ENCODE measurements at places on chromosomes 4 and X.

GRCh38 chr4:153083447-153083947 is 120.7 kb upstream of the TRIM2 start:
- DNase-seq, result peak; percentile 52

DNA sequence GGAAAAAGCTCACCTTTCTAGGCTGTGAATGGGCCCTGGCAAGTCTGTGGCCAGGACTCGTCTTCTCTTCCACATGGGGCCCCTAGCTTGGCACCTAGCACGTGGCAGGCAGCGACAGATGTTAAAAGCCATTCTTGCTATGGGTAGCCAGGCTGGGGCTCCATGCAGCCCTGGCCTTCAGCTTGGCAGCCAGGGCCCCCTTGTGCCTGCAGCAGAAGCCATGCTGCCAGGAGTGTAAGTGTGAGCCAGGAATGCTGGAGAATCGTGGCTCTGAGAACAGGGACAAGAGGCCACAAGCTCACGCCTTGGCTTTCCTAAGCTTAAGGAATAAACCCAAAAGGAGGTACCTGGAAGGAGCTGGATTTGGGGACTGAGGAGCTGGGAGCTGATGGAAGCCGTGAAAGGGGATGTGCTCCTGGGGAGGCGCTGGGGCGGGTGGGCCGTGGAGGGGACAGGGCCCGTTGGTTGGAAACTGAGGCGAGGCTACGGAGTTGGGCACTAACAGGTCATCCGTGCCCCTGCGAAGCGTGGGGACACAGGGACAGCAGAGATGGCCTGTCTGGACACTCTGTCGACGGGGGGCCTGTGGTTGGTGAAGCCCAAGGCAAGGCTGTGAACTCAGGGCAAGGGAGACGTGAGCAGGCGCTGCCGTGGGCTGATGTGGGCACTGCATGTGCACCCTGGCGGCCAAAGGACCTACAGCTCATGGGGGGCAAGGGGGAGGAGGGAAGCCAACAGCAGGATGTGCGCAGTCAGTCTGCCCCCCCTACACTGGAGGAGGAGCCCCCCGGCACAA is 895 bp upstream of the OPN1LW start:
- DNase-seq, result no peak

DNA sequence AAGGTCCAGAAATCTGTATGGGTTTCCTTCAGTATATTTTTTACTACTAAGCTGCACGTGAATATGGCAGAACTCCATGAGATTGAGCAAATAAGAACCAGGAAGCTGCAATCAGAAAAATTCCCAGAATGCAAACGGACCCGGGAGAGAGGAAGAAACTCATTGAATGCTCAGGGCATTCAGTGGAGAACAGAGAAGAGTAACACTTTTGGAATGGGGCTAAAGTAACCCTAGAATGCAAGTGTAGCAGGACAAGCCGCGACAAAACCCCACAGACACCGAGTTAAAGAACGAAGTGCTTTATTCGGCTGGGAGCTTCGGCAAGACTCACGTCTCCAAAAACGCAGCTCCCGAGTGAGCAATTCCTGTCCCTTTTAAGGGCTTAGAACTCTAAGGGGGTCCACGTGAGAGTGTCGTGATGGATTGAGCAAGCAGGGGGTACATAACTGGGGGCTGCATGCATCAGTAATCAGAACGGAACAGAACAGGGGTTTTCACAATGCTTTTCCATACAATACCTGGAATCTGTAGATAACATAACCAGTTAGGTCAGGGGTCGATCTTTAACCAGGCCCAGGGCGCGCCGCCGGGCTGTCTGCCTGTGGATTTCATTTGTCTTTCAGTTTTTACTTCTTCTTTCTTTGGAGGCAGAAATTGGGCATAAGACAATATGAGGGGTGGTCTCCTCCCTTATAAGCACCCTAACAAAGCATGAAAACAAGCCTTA is 56.4 kb downstream of the RAB28 start:
- DNase-seq, result no peak

DNA sequence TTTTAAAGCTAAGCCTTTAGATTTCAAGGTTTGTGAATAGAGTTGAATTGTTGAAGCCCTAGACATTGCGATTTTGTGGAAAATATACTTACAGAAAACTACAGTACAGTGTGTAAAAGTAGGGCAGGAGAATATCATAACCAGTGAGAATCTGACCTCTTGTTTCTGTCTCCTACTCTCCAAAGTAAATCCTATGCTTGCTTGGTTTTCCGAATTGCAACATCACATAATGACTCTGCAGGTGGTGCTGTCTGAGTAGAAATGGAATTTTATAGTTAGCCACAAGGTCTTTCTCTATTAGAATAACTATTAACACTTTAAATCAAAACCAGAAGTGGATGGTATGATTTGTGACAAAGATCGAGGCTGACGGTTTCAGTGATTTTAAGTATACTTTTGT is 505.6 kb downstream of the RAPGEF2 start:
- DNase-seq, result no peak

DNA sequence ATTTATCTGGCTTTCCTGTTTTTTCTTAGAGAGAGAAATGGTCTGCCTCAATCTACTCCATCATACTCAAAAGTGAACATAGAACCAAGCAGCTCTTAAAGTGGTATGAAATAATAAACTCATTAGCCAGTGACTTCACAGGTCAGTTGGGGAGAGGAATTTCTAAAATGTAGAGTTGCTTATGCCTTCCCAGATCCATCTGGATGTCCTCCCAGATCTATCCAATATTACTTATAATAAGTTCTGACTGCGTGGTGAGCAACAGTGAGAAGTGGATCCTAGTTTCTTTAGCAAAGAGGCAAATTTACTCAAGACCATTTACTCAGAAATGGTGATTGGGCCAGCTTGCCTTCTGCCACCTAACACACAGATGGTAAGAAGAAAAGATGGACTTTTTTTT is 748.0 kb downstream of the PCDH18 start:
- DNase-seq, result no peak

DNA sequence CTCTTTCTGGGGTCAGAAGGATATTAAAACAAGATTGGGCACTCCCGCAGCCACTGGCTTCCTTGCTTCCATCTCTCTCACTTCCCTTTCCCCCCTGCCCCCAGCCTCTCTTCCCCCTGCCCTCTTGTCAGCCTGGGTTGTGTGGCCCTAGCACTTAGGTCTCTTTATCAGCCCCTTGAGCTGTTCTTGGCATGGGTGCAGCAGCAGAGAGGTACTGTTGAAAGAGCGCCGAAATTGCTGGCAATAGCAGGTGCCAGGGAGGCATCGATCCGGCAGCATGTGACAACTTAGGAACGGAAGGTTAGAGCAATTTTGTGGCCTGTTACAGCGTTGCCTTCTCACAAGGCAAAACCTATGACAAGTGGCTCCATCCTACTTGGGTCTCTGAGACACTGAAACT is 333.1 kb upstream of the IGFBP7 start:
- DNase-seq, result no peak

DNA sequence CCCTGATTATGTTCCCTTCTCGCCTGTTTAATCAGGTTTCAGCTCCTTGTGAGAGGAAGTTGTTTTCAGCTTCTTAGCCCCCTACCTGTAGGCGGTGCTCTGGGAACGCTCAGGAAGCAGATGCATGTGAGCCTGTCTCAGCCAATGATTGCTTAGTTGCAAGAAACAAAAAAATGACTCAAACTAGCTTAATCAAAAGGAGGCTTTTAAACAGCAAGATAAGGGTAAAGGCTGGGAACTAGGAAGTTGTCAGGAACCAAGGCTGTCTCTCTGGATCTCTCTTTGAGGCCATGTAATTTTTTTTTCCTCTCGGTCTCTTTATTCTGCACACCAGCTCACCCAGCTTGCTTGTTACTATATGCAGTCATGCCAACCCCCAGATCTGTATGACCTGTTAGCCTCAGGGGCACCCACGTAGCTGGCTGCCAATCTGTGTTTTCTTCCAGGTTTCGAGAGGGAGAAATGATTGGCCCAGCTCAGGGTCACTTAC is 109.1 kb downstream of the PTTG2 start:
- DNase-seq, result peak; percentile 42

- no peak for DNase-seq
Measured at GRCh38 chr4:106694232-106694631, 325.7 kb upstream of the GIMD1 start.

DNA sequence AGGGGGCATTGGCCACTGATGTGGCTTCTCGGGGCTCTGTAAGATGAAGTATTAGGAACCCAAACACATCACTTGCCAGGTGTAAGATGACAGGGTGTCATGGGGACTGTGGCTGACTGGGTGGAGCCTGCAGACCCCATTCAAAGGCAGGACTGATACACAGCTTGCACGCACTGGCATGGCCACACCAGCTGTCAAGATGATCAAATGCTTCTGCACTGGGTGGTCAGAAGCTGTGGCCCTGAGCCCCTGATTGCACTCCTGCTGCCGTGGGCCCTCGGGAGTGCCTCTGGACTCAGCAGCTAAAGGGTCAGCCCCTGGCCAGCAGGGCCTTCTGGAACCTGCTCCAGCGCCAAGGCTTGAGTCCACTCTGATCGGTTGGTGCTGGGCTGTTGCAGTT is 48.8 kb upstream of the GRPEL1 start:
- no peak for DNase-seq

DNA sequence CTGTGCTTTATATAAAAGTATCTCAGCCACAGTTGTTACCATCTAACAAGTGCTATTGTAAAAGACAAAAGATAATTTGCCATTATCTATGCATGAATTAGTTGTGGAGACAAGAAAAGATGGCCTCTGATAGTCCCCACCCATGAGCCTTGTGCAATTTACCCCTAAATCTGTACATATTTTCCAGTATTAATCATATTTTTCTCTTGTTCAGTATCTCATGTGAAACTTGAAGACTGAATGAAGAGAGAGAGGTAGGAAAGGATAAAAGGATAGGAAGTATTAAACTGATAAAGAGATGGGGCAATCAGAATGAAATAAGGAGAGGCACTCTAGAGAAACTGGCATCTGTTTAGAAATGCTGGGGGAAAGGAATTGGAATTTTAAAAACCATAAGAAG is 3.7 kb downstream of the MYOZ2 start:
- DNase-seq, result no peak

- no peak for DNase-seq
Measured at GRCh38 chr4:121980643-121981042, 28.8 kb upstream of the TRPC3 start.

GRCh38 chr4:1055721-1056590 is 44.5 kb downstream of the FGFRL1 start:
- peak; percentile 80 for DNase-seq

DNA sequence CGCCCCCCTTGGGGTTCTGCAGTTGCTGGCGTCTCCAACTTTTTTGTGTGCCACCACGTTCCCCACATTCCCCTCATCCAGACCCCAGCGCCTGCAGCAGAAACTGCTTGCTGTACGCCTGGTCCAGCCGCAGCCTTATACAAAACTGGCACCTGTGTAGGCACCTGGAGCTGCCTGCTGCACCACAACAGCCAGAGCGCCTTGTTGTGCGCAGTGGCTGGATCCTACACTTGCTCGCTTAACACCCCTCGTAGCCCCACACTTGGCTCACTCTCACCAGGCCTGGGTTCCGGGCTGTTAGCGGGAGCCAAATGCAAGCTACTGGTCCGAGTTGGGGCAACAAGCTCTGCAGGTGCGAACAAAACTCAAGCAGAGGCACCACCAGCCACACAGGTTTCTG is 136.8 kb downstream of the TECRL start:
- DNase-seq, result no peak

DNA sequence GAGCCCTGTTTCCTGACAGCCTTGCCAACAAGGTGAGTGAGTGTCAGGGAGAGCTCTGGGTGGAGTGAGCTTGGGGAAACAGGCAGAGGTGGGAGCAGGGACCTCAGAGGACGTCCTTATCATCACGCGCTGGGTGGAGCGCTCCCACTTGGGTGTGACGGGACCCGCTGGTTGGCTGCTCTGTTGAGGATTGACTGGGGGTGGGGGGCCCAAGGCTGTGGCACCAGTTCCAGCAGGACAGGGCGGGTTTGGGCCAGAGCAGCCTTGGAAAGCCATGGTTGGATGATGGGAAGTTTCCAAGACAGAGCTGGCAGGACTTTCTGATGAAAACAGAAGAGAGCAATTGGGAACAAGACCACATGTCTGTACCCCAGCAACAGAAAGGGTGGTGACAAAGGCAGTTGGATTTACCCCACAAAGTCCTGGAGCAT is 3.0 kb upstream of the PCGF3 start:
- no peak for DNase-seq

- no peak for DNase-seq
Measured at GRCh38 chr4:48350871-48351270, 9.5 kb downstream of the SLAIN2 start.

DNA sequence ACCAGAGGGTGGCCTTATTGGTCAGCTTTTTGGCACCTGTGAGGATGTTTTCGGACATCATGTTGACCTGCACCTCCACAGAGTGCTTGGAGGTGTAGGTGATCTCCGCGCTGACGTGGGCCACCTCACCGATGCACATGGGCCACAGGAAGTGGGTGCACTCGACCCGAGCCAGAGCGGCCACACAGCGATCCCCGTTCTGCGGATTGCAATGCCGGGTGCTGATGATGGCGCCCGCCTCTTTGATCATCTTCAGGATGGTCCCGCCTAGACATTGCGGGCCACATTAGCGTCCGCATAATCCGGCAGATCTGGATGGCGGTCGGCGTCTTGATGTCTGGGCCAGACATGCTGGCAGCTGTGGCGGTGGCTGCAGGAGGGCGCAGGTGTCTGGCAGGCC is 12.9 kb upstream of the N4BP2 start:
- no peak for DNase-seq

- peak; percentile 81 for DNase-seq
Measured at GRCh38 chr4:602559-602942, 22.8 kb upstream of the PDE6B start.

GRCh38 chrX:43018031-43018430 is 240.1 kb upstream of the PPP1R2C start:
- no peak for DNase-seq

GRCh38 chr4:124060261-124060918 is 652.1 kb downstream of the ANKRD50 start:
- no peak for DNase-seq

DNA sequence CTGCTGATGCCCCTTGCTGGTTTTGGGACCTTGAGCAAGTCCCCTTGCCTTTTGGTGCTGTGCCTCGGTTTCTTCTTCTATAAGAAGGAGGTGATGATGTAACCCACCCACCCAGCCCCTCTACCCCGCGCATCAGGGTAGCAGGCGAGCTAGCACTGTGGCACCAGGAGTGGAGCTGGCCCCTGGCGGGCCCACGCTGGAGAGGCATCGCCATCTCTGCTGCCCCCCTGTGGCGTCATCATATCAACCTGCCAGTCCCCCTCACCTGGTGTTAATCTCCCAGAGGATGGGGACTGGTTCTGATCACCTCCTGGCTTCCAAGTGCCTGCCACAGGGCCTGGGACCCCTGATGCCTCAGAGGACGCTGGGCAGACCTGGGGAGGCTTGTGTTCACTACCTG is 6.3 kb upstream of the SORCS2 start:
- DNase-seq, result peak; percentile 32

GRCh38 chr4:47525154-47525819 is 40.2 kb downstream of the ATP10D start:
- DNase-seq, result no peak

- no peak for DNase-seq
Measured at GRCh38 chrX:53155512-53156206, 61.7 kb downstream of the KANTR start.

- DNase-seq, result no peak
Measured at GRCh38 chr4:137253949-137254348, 278.3 kb downstream of the PCDH18 start.

- DNase-seq, result no peak
Measured at GRCh38 chrX:9087271-9088040, 53.5 kb upstream of the FAM9B start.

All from activated CD4-positive, alpha-beta T cell treated with anti-CD3 and anti-CD28 coated beads, Interleukin-2, amount 50 U/mL, for 48 hours (primary cell).